ENCODE measurements at places on chromosomes 4 and X.

GRCh38 chr4:102612824-102613366 lies 111.7 kb downstream of the NFKB1 start:
- no peak for DNase-seq

GRCh38 chrX:7927259-7928167 lies at the start of gene PNPLA4:
TSS of gene PNPLA4 (minus strand) at chrX:7927413. CDS start at chrX:7926119, 1,294 bp downstream.
- DNase-seq: peak; percentile 69

GRCh38 chr4:89356086-89356485 lies 48.5 kb upstream of the GPRIN3 start:
- DNase-seq: no peak

GRCh38 chrX:47863187-47863586 lies 26.5 kb downstream of the ZNF81 start:
- DNase-seq: no peak

GRCh38 chr4:186243331-186243730 lies 16.0 kb downstream of the KLKB1 start:
- DNase-seq: no peak

DNA sequence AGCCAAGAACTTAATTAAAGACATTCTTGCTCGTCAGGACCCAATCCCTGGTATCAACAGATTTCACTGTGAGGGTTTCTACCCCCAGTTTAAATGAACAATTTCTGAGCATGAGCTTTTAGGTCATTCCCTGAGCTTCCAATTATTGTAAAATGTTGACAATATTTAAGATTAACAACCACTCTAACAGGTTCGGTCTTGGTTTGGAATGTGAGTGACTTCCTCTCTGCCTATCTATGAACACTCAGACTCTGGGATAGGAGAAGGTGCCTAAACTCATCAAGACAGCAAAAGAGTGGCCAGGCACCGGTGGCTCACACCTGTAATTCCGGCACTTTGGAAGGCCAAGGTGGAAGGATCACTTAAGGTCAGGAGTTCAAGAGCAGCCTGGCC lies 82.9 kb upstream of the TMEM150C start:
- DNase-seq: no peak

DNA sequence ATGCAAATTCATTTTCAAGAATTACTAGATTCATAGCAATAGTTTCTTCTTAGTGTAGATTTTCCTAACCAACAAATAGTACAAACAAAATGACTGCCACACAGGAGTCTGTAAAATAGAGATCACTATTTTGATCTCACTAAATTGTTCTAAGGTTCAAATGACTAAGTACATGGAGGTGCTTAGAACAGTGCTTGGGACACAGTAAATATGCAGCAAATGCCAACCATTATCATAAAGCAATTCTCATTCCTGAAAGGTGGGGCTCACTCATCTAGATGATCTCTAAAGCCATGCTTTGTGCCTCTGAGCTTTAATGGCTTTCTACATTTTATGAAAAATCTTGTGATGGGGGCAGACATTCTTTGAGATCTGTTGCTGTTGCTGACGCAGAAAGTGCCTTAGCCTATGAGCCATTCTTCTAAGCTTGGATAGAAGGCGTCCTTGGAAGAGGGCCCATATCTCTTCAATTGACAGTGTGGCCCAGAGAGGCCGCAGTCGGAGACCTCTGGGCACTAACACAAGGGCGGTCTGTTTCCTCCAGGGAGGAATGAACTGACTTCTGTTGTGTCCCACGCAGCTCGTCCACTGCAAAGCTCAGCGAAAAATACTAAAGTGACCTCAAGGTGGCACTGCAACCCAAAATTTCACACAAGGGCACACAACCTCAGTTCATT lies 23.5 kb downstream of the TLR10 start:
- peak; percentile 26 for DNase-seq

DNA sequence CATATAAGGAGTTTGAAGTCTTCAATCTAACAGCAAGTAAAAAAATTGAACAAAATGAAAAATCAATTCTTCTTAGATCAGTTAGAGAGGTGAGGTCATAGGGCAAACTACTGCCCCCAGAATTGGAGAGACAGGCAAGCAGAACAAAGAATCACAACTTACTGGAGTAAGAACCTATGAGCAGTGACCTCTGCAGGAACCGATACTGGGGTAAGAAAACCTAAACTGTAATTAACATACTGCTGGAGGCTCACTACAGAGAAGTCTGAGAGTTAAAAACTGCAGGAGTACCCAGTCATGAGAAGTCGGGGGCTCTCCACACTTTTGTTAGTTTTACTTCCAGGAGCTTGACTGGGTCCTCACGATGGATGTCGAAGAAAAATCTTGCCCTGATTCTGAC lies 16.0 kb downstream of the CLDN22 start:
- DNase-seq: no peak

DNA sequence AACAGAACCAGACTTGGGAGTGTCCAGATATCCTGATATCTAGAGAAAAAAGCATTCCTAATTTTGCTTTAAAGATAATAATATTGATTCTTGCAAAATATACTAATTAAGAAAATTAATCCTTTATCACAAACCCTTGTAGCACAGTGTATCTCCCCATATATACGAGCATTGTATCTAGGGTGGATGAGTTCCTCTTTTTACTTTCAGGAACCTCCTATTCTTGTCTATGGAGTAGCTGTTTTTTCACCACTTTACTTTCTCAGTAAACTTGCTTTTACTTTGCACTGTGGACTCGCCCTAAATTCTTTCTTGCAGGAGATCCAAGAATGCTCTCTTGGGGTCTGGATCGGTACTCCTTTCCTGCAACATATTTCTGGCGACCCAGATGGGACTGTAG lies 103.9 kb downstream of the GLUD2 start:
- DNase-seq: no peak

- no peak for DNase-seq
These were observed 1.1 kb upstream of the ARMCX4 start for GRCh38 chrX:101484135-101484534.

DNA sequence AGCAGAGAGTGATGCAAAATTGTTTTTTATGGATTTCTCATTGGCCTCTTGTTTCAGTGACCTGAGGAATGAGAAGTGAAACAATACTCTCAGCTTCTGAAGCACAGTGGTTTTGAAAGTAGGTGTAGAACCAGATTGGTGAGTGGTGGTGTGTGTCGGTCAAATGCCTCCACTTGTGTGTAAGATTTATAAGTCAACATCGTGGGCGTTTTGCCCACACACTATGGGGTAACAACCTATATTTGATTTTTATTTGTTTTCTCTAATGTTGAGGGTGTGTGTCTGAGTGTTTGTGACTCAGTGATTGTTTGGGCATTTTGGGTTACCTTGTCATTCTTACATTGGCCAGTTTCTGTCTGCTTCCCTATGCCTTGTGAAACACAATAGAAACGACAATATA lies 23.3 kb downstream of the ADGRL3 start:
- DNase-seq: no peak

GRCh38 chr4:168978001-168978700 lies 31.9 kb downstream of the CBR4 start:
- no peak for DNase-seq

DNA sequence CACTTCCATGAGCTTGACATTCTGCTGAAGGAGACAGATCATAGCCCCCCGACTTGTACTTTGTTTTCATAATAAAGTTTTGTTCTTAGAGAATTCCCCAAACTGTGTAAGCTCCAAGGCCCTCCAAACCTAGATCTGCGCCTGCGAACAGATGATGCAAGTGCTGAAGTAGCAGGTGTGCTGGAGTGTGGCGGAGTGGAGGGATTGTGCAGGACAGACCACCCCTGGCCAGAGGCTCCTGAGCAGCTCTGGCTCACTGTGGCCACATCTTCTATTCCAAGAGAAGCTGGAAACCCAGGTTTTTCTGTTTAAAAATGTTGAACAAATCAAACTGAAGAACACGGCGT lies 46.4 kb downstream of the TBC1D14 start:
- no peak for DNase-seq

DNA sequence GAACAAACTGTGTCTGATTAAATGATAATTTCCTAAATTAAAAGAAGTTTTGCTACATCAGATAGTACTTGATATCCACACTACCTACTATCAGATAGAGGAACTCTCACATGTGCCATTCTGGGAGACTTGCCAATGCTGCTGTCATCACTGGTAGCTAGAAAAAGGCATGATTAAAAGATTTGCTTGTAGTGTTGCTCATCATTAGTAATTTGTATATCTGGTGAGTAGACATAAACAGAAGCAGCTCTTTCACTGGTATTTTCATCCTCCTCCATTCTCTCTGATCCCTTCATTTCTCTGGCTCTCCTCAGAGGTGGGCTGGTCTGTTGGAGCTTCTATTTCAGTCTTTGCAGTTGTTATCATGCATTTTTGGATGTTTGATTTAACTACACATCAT lies 56.0 kb downstream of the SPRY1 start:
- no peak for DNase-seq

GRCh38 chr4:24778464-24779225 lies 16.7 kb upstream of the SOD3 start:
- DNase-seq: no peak

DNA sequence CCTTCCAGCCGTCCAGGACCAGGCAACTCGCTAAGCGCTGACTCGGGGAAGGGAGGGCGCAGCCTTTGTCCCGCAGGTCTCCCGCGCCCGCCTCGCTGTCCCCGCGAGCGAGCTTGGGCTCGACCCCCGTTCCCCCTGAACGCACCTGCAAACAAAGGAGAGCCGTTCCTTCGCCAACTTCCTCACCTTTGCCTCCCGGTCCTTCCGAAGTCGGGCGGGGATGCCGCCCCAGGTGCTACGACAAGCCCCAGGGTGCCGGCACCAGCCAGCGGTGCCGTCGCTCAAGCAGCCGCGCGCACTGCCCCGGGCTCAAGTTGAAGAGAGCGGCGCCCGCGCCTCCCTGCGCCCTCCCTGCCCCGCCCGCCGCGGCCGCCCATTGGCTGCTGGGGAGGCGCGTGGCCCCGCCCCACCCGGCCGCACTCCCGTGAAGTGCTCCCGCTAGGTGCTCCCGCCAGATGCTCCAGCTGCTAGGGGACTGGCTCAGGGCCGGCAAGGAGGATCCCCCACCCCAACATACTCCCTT lies 107.1 kb downstream of the NSUN7 start:
- DNase-seq: no peak

DNA sequence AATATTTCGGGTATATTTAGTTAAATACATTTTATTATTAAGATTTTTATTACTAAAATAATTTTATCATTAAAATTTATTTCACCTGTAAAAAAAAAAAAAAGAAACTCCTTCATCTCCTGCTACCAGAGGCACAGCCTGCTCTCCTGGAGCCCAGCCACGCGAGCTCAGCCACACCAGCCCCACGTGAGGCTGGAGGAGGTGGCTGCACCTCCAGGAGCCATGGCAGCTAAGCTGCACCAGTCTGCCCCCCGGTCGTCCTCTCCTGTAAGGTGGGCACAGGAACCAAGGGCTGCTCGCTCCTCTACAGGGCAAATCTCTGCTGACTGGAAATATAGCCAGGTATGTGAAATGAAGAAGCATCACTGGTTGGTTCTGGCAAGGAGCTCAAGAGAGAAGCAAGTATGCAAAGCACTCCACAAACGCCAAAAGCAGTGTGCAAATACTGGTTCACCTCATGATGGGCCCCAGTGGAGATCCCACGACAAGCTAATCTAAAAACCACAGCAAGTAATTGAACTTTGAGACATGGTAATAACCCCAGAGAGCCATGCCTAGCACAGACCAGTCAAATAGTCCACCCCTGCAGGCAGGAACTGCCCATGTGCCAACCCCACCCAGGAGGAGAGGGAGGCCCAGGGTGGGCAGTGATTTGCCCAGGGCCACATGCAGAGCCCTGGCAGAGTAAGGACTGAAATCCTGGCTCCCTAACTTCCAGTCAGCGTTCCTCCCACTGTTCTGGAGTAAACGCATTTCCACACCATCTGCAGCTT lies 90.1 kb downstream of the WFS1 start:
- DNase-seq: no peak

DNA sequence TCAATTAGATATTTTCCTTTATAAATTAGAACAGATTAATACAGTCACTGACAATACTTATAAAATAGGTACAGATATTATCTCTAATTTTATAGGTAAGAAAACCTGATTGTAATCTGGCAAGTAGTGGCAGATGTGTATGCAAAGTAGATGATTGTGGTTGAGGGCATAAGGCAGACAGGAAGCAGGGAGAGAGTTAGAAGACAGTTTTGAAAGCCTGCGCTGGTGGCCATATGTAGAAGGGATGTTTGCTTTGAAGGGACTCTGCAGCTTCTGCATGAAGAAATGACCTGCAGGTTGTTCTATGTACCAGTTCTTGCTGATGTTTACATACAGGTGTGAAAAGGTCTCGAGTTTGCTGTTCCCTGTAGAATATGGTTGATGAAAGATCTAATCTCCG lies 416.3 kb upstream of the SLIT2 start:
- DNase-seq: no peak

- no peak for DNase-seq
These were observed 118.3 kb upstream of the ATOH1 start for GRCh38 chr4:93710101-93710846.

DNA sequence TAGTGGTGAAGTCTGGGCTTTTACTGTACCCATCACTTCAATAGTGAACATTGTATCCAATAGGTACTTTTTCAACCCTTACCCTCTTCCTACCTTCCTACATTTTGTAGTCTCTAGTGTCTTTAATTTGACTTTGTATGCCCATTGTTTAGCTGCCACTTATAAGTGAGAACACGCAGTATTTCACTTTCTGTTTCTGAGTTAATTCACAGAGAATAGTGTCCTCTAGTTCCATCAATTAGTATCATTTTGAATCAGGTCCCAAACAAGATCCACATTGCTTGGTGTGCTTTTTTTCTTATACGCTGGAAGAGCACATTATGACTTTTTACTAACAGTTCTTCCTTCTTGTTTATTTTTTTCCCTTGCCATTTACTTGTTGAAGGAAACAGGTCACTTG lies 176.0 kb upstream of the WDFY3 start:
- DNase-seq: no peak

DNA sequence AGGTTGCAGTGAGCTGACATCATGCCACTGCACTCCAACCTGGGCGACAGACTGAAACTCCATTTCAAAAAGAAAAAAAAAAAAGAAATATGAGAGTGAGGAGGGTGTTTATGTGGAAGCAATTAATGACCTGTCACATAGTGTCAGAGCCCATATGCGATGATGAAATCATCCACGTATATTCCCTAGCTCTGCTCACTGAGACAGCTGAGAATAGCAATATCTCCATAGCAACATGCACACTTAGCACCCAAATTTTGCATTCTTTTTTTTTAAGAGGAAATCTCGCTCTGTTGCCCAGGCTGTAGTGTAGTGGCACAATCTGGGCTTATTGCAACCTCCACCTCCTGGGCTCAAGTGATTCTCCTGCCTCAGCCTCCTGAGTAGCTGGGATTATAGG lies 31.5 kb upstream of the OPHN1 start:
- no peak for DNase-seq

- DNase-seq: no peak
These were observed 155.0 kb downstream of the MSL3 start for GRCh38 chrX:11913001-11913400.

DNA sequence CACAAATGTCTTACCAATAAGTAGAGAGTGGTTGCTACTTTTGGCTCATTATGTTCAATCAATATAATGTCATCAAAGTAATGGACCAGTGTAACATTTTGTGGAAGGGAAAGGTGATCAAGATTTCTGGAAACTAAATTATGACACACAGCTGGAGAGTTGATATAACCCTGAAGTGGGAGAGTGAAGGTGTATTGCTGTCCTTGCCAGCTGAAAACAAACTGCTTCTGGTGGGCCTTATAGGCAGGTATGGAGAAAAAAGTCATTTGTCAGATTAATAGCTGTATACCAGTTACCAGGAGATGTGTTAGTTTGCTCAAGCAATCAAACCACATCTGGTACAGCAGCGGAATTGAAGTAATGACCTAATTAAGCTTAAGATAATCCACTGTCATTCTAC lies 17.3 kb upstream of the GUCY1B1 start:
- no peak for DNase-seq

Data from stimulated activated CD4-positive, alpha-beta T cell treated with anti-CD3 and anti-CD28 coated beads, TNF-alpha, amount 100 ng/mL, for 1 hour (primary cell).